HepG2 (cell line): ENCODE measurements at places on chromosomes 4 and X.

DNA sequence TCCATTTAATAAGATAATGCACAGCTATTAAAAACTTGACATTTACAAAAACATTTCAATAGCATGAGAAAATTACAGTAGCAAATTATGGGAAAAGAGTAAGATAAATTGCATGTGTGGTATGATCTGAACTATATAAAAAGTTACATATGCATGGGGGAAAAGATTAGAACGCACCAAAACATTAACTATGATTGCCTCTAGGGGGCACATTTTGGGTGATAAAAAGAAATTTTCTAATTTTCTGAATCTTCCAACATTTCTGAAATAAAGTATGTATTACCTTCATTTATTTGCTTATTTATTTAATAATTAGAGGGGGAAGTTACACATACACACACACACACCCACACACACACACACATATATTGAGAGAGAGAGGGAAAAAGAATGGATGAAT lies 19.6 kb upstream of the KDM5C start:
- no peak for DNase-seq

GRCh38 chrX:19912-20571 lies 261.1 kb upstream of the PLCXD1 start:
- DNase-seq = peak; percentile 0

- DNase-seq = no peak
Observed at GRCh38 chr4:16019649-16020048, 56.7 kb upstream of the FGFBP2 start.

- DNase-seq = peak; percentile 10
Observed at GRCh38 chr4:169202145-169202699, 68.5 kb downstream of the SH3RF1 start.

DNA sequence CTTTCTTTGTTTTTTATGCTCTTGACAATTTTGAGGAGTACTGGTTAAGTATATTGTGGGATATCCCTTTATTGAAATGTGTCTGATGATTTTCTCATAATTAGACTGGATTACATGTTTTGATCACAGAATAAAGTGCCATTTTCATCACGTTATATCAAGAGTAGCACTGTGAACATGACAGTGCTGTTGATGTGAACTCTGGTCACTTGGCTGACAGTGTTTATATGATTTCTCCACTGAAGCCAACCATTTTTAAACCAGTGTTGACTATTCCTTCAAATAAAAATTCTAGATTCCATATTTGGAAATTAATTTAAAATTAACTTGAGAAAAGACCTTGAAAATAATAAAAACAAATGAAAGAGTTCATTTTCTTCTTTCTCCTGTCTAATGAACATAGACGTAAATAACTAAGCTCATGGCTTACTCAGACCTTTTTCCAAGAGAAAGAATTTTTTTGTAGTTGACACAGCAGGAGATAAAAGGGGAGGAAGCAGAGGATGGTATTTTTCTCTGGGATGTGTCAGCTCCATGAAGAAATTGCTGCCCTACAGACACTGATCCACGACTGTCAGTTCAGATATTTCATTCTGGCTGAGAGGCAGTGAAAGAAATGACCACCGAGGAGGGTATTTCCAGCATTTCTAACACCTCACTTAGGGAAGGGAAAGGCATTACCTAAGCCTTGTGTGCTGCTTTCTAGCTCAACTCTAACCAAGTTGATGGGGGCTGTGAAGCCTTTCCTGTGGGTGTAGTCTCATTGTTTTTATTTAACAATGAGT lies 150.9 kb upstream of the ANK2 start:
- DNase-seq = peak; percentile 3

DNA sequence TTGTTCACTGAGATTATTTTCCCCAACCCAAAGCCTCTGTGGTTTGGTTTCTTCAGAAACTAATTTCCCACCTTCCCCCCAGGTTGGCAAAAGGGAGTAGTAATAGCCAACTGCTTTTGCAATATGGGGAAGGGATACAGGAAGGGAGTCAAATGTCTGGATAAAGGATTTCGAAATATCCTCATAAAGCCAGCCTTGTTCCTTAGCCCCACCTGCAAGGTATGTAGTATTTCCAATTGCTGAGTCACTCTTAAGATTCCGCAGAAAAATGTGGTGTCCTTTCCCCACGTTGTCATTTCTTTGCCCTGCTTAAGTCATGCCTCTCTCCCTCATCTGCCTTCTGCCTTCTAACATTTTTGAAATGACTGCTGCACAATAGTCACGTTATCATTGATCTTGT lies 138.8 kb upstream of the DCAF8L1 start:
- no peak for DNase-seq

GRCh38 chr4:120853161-120853935 lies 69.2 kb downstream of the PRDM5 start:
- DNase-seq = no peak

DNA sequence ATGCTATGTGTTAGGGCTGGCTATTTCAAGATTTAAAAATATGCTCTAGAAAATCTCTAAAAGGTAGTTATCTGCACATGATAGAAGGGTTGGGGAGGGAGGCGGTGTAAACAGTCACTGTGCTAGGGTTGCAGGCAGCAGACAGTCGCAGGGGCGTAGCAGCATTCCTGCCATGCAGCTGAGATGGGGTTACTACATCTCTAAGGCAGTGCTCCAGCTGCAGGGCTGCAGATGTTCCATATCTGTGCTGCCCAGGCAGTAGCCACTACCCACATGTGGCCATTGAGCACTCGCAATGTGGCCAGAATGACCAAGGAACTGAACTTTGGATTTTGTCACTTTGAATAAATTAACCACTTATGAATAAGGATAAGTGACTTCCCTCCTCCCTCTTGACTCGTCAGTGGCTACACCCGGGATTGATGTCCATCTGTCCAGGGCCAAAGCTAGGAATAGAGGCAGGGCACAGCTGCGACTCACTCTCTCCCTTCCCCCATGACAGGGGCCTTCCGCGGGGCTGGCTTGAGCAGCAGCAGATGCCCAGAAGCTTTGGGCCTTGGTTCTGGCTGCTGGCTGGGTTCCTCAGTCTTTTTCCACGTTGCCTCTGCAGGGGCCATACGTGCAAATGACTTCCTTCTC lies 79.4 kb upstream of the CLDN34 start:
- DNase-seq = no peak

DNA sequence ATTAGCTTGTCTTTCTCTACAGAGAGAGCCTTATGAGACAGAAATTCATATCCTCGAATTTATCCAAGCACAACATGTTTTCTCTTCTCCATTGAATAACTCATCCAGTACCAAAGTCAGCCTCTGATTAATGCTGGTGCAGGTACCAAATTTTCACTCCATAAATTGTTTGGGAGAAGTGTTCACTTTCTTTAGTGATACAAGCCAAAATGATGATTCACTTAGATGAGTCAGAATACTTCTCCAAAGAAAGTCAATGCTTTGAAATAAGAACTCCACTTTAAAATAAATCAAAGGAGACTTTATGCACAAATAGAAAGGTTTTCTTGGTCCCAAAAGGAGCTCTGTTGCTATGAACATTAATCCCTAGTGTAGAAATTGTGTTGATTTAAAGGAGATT lies 60.2 kb downstream of the MAOB start:
- DNase-seq = no peak

- DNase-seq = no peak
Observed at GRCh38 chr4:155881555-155881954, 15.5 kb upstream of the ASIC5 start.

DNA sequence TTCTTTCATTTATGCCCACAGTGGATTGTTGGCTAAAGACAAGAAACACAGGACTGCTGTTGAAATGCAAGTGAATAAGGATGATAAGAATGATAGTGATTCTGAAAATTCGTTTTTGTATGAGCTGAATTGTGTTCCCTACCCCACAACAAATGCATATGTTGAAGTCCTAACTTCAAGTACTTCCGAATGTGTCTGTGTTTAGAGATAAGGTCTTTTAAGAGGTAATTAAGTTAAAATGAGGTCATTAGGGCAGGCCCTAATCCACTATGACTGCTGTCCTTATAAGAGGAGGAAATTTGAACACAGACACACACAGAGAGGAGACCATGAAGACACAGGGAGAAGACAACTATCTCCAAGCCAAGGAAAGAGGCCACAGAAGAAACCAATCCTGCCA lies 126.6 kb upstream of the ACSL4 start:
- no peak for DNase-seq
